ENCODE measurements at places on chromosomes 4 and X. TPM values are rescaled to one million over a fixed set of nuclear protein-coding genes. Genes with fewer than 3 reads are reported as not detected.

The HTN1 gene
- total RNA-seq = not detected

The PCSK1N gene
- total RNA-seq = 2.6 TPM

The MED14 gene
- total RNA-seq = 44.2 TPM

The NHSL2 gene
- 6.7 TPM for total RNA-seq

The PCDH18 gene
- total RNA-seq = 0.25 TPM

The MPP1 gene
- total RNA-seq = 12.9 TPM

The NPNT gene
- not detected for total RNA-seq

The QRFPR gene
- total RNA-seq = not detected

The ARHGEF38 gene
- total RNA-seq = not detected

The COX7B2 gene
- not detected for total RNA-seq

The SOD3 gene
- total RNA-seq = not detected

The SULT1E1 gene
- not detected for total RNA-seq

The UGT2A1 gene
- not detected for total RNA-seq

The BCORL1 gene
- 5.5 TPM for total RNA-seq

The CISD2 gene
- total RNA-seq = 17.6 TPM

The MAGEA4 gene
- total RNA-seq = not detected

The MAGEA6 gene
- not detected for total RNA-seq

The ADH1C gene
- not detected for total RNA-seq

The SLC2A9 gene
- total RNA-seq = 5.7 TPM

The VSIG1 gene
- total RNA-seq = 31.8 TPM

The TSPAN7 gene
- total RNA-seq = not detected

The RAI2 gene
- 0.15 TPM for total RNA-seq

The TAF7L gene
- total RNA-seq = not detected

The SH3D19 gene
- not detected for total RNA-seq

The NKRF gene
- 14.1 TPM for total RNA-seq

The CFAP99 gene
- 0.20 TPM for total RNA-seq

The ZNF718 gene
- 5.5 TPM for total RNA-seq

The G3BP2 gene
- 300 TPM for total RNA-seq

The MAGED4 gene
- 0.49 TPM for total RNA-seq

The ZNF674 gene
- 3.6 TPM for total RNA-seq

The L1CAM gene
- total RNA-seq = 2.1 TPM

The SPANXA1 gene
- not detected for total RNA-seq

The FOXR2 gene
- total RNA-seq = not detected

The CDX4 gene
- not detected for total RNA-seq

The PHEX gene
- total RNA-seq = 1.0 TPM

The NOX1 gene
- not detected for total RNA-seq

The LEF1 gene
- total RNA-seq = 469 TPM

The PPP2R2C gene
- total RNA-seq = not detected

The NDNF gene
- not detected for total RNA-seq

The WWC2 gene
- 0.20 TPM for total RNA-seq

The DLG3 gene
- total RNA-seq = 20.7 TPM

The FAM120C gene
- total RNA-seq = 12.7 TPM

The MAGEA10 gene
- total RNA-seq = not detected

The MAGEA8 gene
- not detected for total RNA-seq

The ZFYVE28 gene
- 86.4 TPM for total RNA-seq

The PGRMC1 gene
- 17.9 TPM for total RNA-seq

The MAGEA11 gene
- total RNA-seq = not detected

The GAGE12E gene
- not detected for total RNA-seq

The GPRASP1 gene
- total RNA-seq = 27.0 TPM

The PRDM8 gene
- 31.7 TPM for total RNA-seq

The PIM2 gene
- 391 TPM for total RNA-seq

The CT45A1 gene
- total RNA-seq = not detected

The CSAG1 gene
- total RNA-seq = not detected

The FGFBP1 gene
- not detected for total RNA-seq

The XAGE5 gene
- total RNA-seq = not detected

The CT83 gene
- total RNA-seq = not detected

The GSPT2 gene
- total RNA-seq = 5.4 TPM

The SSX2B gene
- not detected for total RNA-seq

The GPR119 gene
- total RNA-seq = not detected
